ENCODE measurements at places on chromosomes 11 and 22.

DNA sequence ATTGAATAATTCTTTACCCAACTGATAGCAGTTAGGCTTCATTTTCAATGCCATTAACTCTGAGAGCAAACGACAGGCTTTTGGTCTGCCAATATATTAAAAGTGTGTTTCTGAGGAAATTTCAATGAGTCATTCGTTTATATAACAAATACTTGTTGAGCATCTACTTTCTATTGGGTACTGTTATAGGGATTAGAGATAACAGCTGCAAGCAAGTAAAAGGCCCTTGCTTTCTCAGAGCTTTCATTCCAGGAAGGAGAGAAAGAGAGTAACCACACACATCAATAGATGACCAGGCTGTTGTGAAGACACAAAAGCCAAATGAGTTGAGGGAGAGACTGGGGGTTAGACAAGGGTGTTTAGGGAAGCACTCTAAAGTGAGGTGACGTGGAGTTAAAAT, 35.7 kb downstream of the CD44 start:
- no peak for DNase-seq

GRCh38 chr11:66242095-66242765, 26.2 kb upstream of the RAB1B start:
- DNase-seq = no peak

DNA sequence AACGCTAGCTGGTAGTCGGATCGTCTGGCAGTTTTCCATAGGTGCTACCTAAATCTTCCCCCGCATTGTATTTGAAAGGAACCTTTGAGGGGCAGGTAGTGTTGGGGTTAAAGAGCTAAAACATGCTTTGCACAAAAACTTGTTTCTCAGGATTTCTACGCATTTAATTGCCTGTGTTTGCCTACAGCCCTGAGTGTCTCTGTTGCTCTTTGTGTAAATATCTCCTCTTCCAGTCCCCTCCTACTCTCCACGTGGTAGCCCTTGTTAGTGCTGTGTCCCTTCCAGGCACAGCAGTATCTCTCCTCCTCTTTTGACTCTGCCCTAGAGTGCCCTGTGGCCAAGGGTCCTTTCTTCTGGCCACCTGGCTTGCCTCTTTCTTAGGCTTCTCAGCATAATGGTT, 81.7 kb downstream of the BARX2 start:
- DNase-seq = no peak

- no peak for DNase-seq
Observed at GRCh38 chr11:56905442-56905841, 83.3 kb upstream of the OR5AK2 start.

DNA sequence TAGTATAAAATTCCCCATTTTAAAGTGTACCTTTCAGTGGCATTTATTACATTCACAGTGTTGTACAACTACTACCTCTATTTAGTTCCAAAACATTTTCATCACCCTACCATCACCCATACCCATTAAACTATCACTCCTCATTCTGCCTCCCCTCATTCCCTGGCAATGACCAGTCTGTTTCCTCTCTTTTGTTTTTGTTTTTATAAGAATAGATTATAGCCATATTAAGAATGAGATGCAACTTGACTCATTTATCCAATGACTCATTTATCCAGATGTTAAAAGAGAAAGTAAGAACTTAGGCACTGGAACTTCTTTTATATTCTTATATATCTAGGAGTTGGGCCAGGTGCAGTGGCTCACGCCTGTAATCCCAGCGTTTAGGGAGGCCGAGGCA, 156.3 kb downstream of the FAT3 start:
- no peak for DNase-seq

DNA sequence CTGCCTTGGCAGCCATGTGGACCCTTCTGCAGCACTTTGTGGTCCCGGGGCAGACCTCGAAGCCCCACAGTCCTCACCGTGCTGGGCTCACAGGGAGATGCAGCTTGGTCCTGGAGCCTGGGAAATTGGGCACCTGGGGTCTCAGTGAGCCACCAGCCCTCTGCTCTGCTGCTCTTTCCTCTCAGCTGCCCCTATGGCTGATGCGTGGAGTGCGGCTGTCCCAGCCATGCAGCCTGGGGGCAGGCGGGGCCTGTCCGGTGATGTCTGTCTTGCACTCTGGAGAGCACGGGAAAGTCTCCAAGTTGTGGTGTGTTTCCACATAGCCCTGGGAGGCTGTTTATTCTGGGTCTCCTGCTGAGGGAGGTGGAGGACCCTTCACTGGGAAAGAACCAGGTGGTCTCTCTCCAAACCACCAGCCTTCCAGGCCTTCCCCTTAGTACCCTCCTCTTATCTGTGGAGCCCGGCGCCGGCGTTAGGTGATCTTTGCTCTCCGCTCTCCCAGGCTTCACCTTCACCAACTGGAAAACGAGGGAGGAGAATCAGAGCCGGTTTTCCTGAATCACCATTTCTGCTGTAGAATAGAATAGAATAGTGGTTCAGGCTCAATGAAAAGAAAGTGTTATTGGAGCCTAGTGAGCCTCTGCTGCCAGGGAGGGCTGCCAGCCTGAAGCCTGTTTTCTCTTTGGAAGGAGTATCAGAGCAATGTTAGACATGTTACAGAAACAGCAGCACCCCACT, 41.2 kb upstream of the GRAMD4 start:
- no peak for DNase-seq

Data from activated CD4-positive, alpha-beta T cell treated with anti-CD3 and anti-CD28 coated beads for 24 hours (primary cell).